ENCODE measurements at places on chromosomes 13 and 19.

DNA sequence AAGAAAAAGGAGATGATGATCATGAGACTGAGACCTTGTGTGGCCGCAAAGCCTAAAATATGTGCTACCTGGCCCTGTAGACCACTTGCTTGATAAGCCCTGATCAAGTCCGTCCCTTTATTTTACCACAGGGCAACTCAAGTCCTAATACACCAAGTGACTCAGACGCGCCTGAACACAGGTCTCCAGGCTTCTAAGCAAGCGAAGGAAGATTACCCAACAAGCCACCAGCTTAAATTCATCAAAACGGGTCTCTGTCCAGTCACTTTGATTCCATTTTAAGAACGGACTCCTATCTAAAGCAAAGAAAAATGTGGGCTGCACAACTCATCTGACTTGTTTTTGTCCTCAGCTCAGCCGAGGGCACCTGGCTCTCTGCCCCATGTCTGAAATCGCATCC is 26.8 kb downstream of the SLC7A1 start:
- DNase-seq, result no peak

GRCh38 chr19:39125554-39126311 is at the start of gene PAK4:
Gene PAK4 (plus strand): TSS chr19:39125786. CDS start chr19:39169554, 43,768 bp downstream.
- peak; percentile 97 for DNase-seq

DNA sequence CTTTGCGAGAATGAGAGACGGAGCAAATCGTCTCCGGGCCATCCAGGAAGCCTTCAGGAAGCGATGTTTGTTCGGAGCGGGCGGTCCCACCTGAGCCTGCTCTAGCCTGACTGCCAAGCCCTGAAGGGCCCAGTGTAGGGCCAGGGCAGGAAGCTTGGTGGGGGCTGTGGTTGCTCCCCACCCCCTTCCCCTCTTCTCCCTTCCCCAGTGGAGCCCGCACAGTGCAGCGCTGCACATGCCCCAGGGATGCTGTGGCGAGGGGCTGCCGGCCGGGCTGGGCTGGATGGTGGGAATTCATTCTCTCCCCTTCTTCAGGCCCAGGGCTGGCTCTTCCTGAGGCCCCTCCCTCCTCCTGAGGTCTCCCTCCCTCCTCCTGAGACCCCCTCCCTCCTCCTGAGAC is 7.1 kb upstream of the GRTP1 start:
- no peak for DNase-seq

DNA sequence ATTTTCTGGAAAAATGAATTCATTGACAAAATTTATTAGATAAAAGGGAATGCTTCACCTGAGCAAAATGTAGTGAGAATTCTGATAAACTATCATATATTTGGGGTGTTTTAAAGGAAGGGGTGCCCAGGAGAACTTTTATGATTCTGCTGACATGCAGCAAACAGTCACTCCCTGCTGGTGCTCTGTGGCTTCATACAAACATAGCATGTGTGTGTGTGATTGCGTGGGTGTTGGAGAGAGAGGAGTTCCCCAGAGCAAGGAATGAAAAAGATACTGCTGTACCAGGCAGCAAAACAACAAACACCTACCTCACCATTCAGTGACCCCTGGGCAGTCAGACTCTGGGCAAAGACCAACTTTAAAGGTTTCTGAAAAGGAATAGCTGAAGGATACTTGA is 546.7 kb downstream of the RFC3 start:
- DNase-seq, result no peak

DNA sequence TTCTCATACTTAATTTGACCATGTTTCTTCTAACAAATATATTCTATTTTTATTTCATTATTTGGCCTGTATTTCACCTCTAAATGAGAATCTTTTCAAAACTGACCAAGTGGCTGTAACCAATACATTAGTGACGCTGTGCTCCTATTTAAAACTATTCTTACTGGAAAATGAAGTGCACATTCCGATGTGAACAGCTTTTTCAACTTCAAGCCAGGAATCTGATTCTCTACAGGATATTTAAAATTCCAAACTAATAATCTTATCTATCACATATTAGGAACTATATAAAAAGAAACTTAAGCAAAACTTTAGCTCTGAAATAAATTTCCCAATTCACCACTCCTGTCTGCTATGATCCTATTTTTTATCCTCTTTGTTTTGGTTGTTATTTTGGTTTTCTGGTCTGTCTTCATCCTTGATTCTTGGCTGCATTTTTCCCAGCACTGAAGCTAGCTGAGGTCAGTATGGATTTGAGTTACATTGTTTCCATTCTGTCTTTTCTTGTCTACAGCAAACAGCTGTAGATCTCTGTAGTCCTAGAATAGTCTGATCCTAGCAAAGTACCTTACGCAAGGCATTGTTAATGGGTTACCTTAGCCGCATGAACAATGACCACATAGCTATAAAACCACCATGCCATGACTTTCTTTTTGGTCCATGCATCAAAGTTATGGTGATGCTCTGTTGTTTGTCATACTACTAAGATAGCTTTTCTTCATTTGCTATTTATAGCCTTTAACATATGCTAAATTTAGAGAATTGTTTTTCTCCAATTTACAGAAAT is 748.6 kb upstream of the SPRY2 start:
- DNase-seq, result no peak

GRCh38 chr19:50712833-50713232 is 6.8 kb downstream of the SHANK1 start:
- no peak for DNase-seq

- no peak for DNase-seq
Measured at GRCh38 chr13:90773681-90774080, 573.8 kb upstream of the MIR17HG start.

- no peak for DNase-seq
Measured at GRCh38 chr19:48689449-48689848, 6.3 kb upstream of the FUT2 start.

DNA sequence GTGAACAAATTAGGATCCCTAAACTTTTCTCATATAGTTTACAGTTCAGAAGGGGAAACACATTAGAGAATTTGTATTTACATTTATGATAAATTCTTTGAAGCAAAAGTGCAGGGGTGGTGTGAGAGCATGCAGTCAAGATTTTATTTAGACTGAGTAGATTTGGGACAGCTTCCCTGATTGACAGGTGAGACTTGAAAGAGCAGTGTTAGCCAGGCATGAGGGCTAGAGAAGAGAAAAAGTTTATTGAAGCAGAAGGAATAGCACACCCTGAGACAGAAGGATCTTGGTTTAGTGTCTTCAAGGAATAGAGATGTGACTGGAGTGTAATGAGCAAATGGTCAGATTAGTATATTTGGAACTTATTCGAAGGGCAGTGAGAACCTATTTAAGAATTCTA is 50.5 kb downstream of the PDS5B start:
- no peak for DNase-seq

- peak; percentile 38 for DNase-seq
Measured at GRCh38 chr19:38433268-38433733, at the start of gene RYR1. Gene RYR1 (plus strand): TSS chr19:38433691. CDS start chr19:38433830, 139 bp downstream.

- DNase-seq, result no peak
Measured at GRCh38 chr13:43221611-43222010, 198.2 kb downstream of the DNAJC15 start.

DNA sequence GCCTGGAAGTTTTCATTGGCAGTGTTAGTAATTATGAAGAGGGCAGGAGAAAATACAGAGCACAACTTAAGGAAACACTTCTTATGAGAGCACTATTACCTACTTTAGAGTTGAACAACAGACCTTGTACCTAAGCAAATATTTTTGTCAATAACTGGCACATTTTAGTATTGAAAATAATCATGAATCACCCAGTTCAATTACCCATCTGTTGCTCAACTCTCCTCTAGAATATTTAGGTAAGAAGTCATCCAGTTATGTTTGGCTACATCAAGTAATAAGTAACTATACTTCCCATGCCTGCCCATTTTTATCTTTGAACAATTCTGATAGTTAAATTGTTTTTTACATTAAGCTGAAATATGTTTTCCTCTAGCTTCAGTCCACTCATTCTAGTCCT is 893.4 kb downstream of the DIAPH3 start:
- DNase-seq, result no peak

DNA sequence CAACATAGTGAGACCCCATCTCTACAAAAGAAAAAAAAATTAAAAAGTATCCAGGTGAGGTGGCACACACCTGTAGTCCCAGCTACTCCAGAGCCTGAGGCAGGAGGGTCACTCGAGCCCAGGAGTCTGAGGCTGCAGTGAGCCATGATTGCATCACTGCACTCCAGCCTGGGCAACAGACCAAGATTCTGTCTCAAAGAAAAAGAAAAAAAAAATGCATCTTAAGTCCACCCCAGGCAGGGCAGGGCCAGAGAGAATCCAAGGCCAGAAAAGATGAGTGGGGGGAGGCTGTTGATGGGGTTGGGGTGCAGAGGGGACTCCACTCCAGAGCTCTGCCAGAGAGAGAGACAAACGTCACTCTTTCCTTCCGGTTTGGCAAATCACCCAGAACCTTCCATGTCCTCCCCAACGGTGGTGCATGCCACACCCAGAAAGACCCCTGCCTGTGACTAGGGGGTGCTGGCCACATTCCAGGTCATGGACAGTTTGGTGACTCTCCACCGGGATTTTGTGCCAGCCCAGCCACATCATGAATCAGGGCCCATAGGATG is 431 bp downstream of the FUT3 start:
- no peak for DNase-seq

- DNase-seq, result no peak
Measured at GRCh38 chr19:37467608-37468090, 405 bp upstream of the ZNF569 start.

- peak; percentile 2 for DNase-seq
Measured at GRCh38 chr13:45718063-45718462, 15.9 kb downstream of the CBY2 start.

- no peak for DNase-seq
Measured at GRCh38 chr13:23667750-23668149, 97.5 kb downstream of the TNFRSF19 start.

- DNase-seq, result no peak
Measured at GRCh38 chr19:9306443-9306842, 3.2 kb downstream of the ZNF699 start.

GRCh38 chr13:50152655-50153309 is 137.5 kb downstream of the KCNRG start:
- DNase-seq, result no peak
